ENCODE measurements at places on chromosomes 12 and 14.

DNA sequence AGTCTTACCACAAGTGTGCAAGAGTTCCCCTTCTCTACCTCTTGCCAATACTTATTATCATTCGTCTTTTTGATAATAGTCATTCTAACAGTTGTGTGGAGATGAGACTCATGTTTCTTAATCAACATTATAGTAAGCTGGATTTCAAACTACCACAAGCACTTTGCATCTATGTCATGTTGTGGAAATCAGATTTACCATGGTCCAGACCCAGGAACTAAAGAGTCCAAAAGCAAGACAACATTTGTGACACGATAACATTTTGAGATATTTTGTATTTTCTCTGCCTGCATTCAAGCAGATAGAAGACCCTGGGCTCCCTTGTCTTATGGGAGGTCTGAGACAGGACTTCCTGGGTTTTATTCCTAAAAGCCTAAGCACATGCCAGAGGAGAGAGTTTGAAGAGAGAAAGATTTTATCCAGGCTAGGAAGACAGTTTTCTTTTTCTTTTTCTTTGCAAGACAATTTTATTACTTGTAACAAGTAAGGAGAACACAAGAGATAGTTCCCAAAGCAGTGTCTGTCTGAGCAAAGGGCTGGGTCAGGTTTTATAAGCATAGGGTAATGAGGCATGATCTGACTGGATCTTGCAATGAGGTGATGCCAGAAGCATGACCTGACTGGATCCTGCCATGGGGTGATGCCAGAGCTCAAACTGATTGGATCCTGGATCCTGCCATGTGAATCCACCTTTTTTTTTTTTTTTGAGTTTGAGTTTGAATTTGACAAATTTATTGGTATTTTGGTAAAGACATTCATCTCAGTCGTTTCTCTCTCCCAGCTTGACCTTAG is 180.5 kb upstream of the HMGA2 start:
- DNase-seq = no peak

- no peak for DNase-seq
Observed at GRCh38 chr12:100842156-100842555, 47.6 kb downstream of the ANO4 start.

DNA sequence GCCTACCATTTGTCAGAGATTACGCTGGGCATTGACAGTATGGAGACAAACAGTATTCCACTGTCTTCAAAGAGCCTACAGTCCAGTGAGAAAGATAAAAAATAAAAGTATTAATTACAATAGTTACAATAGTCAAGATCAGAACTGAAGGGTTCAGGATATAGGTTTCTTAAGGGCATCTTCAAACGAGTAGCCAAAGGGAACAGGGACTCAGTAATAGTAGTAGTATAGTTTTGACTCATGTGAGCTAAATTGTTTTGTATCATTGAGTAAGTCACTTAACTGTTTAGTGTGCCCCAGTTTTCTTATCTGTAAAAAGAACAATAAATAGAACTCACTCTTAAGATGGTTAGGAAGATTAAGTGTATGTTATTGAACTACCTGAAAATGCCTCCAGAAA is 123.6 kb downstream of the METTL25 start:
- DNase-seq = no peak

DNA sequence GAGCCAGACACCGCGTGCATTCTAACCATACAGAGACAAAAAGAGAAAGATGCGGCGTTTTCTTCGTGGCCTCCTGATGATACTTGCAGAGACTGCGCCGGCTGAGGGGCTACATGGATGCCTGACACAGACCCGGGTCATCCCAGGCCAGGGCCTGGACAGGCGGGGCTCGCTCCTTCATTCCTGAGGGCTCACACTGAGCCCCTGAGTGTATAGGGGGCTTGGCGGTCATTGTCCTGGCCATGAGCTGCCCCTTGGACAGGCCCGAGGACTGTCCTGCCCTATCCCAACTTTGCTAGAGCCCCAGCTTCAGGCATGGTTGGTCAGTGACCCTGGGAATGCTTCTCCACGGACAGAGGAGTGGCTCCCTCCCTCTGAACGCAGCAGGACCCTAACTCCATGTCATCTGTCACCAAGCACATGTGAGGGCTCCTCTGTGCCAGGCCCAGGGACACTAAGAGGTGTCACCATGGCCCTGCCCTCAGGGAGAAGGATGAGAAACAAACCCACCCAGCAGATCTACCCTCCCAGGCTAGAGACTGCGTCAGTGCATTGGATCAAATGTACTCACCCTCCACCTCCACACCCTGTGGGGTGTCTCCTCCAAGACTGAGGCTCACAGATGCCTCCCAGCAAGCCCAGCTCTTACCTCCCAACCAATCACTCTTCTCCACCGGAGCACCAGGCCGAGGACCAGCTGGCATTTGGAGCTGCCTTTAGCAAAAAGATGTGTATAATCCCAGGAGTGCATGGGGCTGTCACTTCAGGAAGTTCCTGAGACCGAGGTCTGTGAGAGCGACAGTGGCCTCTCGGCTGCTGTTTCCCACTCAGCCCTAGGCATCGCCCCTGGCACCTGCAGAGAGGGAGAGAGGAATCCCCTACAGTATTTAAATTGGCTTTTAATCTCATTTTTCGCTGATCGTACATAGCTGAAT is 102.7 kb downstream of the DICER1 start:
- no peak for DNase-seq

DNA sequence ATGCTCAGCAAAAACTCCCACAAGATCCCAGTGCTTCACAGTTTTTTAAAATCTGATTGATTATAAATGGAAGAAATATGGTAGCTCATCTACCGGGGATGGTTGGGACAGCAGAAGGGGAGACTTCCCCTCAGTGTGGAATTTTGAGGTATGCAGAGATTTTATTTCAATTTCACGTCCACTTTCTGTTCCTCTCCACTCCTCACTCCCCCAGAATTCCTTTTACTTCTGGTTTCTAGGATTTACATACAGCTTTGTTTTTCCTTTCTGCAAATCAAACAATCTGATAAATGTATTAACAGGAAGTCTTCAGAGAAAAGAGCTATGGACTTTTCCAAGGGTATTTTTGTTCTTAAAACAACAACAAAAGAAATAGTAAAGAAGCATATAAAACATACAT is 181.5 kb upstream of the ARHGAP5 start:
- no peak for DNase-seq

- no peak for DNase-seq
Observed at GRCh38 chr14:68616221-68616902, 176.5 kb downstream of the ZFP36L1 start.

- no peak for DNase-seq
Observed at GRCh38 chr14:87264272-87264785, 728.7 kb downstream of the GALC start.

- DNase-seq = no peak
Observed at GRCh38 chr12:131487388-131488124, 223.3 kb upstream of the SFSWAP start.

- no peak for DNase-seq
Observed at GRCh38 chr12:113162102-113163029, 12.8 kb downstream of the CFAP73 start.

DNA sequence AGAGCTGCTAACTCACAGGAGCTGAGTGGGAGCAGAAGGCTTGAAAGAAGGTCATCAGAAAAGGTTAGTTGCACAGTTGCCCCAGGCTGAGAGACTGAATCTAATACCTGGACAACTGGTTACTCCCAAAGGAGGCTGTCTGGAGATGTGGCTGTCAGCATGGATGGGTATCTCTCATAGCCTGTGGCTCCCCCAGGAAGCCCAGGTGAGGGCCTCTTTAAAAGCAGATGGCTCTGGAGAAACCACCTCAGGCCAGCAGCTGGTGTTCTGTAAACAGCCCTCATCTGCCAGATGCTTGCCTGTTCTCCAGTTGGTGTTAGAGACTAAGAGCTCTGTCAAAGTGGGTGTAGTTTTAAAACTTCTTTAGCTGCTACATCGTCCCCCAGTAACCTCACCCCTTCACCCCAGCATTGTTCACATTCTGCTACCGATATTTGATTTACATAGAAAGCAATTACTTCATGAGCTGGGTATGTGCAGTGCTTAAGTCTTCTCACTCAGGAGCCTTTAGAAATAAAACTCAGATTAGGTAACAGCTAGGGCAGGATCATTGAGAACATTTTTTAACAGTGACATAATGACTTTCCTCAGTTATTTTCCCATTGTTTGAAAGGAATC is 25.8 kb downstream of the DACT1 start:
- DNase-seq = no peak

All from stimulated activated CD8-positive, alpha-beta memory T cell treated with anti-CD3 and anti-CD28 coated beads, Interleukin-7, amount 100 ng/mL, for 24 hours (primary cell).